Stimulated activated naive CD4-positive, alpha-beta T cell treated with Interleukin-2 at 50 U/mL for 16 hours (primary cell): ENCODE measurements at places on chromosomes 7 and 10.

GRCh38 chr10:61399406-61399805 is 53.8 kb downstream of the TMEM26 start:
- DNase-seq = no peak

GRCh38 chr7:131889572-131890150 is 333.2 kb upstream of the PODXL start:
- DNase-seq = no peak

DNA sequence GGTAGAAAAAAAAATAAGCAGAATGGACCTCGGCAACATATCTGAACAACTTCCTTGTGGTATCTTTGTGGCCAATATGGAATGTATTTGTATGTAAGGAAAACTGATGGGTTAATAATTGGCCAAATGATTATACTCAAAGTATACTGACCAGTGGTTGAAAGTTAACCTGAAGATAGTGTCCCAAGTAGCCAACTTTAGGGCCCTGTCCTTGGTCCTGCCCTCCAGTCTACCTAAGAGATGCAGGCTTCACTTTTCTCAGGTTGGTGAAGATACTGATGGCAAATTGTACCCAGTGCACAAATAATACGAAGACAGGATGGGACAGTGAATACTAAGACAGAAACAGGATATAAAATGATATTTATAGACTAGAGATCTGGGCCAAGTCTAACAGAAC is 109.2 kb downstream of the SORCS3 start:
- DNase-seq = no peak

DNA sequence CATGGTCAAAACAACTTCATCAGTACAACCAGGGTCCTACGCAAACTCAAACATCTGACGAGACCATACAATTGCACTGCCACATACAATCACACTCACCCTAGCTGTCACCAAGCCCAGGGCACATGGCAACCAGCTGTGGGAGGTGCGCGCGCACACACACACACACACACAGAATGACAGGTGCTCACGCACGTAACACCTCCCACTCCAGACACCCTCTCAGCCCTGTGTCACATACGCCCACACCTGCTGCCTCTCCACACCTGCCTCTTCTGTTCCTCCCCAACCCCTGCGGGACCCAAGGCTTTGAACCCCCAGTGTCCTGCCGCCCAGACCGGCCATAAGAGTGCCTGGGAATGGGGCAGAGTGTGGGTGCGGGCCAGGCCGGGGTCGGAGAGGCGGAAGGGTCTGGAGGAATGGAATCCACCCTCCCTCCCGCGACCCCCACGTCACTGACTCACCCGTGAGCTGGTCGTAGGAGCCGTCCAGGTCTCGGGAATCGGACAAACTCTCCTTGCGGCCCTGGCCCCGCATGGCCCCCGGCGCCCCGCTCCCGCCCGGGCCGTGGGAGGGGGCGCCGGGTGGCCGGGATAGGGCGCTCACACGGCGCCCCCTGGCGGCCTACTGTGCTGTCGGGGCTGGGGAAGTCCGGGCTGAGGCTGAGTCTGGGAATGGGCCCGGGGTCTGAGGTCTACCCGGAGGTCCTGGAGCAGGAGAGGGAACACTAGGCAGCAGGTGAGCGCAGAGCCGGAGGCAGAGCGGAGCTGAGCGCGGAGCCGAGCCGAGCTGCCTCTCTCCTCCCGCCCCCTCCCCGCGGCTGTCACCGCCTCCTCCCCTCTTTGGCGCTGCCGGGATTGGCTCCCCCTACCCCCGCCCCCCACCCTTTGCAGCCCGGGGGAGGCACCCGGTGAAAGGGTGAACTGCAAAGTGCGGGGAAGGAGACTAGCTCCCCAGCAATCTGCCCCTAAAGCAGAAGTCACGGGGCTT is at the start of gene KCNIP2:
Gene KCNIP2, minus strand, starts transcription at position 769 of the 990 bp plus-strand sequence. Its CDS starts 232 bp downstream, at position 537.
- peak; percentile 64 for DNase-seq

GRCh38 chr10:3825244-3825643 is 40.2 kb upstream of the KLF6 start:
- no peak for DNase-seq

DNA sequence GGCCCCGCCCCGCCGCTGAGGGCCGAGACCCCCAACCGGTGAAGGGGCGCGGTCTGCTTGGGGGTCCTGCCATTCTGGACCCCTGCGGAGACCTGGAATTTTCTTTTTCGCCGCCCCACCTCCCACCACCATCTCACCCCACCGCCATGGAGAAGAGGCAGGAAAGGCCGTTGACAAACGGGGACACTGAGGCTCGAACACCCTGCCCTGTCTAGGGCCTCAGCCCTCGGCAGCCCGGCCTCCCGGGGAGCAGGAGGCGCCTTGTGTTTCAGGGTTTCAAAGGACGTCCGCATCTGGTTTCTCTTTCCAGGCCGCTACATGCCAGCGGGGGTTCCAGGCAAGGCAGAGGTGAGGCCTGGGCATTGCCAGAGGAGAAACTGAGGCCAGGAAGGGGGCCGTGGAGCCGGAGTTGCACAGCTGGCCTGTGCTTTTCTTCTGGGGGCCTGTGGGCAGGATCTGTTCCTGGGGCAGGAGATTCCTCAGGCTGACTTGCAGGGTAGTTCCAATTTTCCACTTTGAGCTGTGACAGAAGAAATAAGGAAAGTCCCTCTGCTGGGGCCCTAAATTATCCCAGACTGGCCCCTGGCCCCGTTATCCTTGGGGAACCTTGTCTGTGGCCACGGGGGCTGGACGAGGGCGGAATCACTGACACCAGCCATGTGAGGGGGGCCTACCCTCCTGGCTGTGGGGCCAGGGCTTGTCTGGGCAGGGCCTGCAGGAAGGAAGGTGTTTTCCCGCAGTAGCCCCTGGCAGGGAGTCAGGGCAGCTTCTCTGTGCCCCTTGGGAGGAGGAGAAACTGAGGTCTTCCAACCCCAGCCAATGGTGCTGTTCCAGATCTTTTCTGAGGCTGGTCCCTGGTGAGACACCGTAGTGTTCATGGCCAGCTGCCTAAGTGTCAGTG is 900 bp upstream of the MICALL2 start:
- no peak for DNase-seq

DNA sequence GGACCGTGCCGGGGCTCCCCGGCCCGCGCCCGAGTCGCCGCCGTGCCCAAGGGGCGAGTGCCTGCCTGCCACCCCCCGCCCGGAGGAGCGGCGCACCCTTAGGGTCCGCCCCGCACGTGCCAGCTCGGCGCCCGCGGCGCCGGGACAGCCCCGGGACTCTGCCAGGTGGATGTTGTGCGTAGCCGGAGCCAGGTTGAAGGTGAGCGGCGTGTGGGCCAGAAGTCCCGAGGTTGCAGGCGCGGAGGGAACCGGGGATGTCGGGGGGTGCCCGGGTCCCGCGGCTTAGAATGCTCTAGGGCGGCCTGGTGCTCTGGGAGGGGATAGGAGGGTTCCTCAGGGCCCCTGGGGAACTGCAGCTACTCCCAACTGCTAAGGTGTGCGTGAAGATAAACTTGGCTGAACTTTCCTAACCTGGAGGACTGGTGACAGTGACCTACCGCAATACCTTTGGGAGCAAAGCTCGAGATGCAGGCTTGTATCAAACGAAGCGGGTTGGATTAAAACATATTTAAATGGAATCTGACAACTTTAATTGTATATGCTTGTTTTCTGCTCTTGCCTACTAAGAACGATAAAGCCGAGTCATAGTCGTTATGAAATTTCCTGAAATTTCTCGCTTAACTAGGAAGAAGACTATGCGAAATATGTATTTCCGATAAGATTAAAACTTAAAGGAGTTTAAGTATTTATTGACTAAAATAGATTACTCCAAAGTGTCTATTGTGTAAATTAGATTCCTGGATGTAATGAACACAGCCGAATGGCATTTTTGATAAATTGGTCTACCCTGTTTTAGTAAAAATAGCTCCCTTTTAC is at the start of gene CUX1:
Gene CUX1, plus strand, starts transcription at position 156 of the 816 bp plus-strand sequence. Its CDS starts 14 bp downstream, at position 170.
- DNase-seq = no peak

- DNase-seq = no peak
Observed at GRCh38 chr7:24026351-24026750, 257.6 kb upstream of the NPY start.

- DNase-seq = no peak
Observed at GRCh38 chr7:83155407-83155806, 7.3 kb downstream of the PCLO start.

DNA sequence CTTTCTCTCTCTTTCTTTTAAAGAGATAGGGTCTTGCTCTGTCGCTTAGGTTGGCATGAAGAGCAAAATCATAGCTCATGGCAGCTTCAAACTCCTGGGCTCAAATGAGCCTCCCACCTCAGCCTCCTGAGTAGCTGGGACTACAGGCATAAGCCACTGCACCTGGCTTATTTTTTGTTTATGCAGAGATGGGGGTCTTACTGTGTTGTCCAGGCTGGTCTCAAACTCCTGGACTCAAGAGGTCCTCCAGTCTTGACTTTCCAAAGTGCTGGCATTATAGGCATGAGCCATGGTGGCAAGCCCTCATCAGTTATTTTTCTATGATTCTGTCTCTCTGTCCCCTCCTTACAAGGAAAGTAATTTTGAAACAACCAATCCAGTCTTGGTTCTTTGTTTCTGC is 1.1 kb upstream of the BAG3 start:
- DNase-seq = no peak

DNA sequence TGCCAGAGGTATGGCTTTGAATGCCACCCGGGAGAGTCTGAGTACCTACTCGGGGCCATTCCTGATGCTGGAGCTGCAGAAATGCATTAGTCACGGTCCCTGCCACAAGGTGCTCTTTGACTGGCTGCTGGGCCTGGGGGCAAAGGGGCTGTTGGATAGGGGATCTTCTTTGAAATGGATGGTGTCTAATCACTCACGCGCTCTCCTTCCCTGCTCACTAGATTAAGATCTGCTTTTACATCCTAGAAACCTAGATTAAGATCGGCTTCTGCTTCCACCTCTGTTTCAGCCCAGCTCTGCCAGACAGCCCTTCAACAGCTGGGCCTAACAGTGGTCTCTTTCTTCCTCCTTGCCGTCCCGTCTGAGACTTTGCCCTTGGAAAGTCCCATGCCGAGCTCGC is 57.2 kb downstream of the PAX2 start:
- DNase-seq = no peak

DNA sequence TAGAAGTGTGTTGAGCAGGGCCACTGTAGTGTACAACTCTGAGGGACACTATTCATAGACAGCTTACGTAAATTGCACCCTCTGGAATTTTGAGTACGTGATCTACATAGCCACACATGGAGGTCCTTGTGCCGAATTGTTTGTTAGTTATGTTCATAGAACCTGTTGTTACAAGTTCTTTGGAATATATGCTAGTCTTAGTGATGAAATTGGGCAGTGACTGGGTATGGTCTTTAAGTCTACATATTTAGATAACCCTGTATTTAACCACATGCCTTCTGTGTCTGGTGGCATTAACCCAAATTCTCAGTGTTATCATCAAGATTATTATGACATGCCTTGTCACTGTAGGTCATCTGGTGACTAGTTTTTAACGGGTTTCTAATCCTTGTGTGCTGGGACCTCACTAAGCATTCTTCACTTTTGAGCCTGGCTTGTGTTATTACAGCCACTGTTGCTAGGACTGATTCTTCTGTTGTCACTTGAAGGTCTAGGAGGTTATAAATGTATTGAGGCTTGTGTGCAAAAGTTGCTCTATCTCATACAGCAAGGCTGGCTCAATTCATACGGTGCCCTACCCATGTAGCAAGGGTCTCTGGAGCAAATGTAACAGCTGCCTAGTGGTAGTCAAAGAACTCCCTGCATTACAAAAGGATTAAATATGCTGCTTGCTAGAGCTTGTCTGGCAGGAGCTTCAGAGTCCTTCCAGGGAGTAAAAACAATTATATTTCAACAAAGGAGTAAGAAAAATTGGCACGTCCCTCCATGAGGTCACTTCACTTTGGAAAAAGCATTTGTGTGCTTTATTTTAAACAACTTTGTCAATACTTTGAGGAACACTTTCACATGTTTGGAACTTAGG is 65.4 kb downstream of the CDK14 start:
- no peak for DNase-seq

GRCh38 chr7:136229790-136230189 is 252.6 kb upstream of the MTPN start:
- no peak for DNase-seq

DNA sequence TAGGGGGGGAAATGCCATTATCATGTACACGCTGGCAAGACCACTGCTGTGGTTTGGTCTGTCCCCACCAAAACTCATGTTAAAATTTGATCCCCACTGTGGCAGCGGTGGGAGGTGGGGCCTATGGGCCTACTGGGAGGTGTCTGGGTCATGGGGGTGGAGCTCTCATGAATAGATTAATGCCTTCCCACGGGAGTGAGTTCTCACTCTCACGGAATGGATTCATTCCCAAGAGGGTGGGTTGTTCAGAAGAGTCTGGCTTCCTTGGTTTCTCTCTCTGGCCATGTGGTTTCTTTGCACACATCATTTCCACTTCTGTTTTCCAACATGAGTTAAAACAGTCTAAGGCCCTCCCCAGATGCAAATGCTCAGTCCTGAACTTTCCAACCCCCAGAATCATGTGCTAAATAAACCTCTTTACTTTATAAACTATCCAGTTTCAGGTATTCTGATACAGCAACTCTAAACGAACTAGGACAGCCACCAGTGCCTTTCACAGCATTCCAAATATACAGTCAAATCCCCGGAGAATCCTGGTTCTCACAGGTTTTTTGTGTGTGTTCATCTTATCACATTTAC is 44.3 kb downstream of the SMURF1 start:
- DNase-seq = no peak

- DNase-seq = no peak
Observed at GRCh38 chr7:137981668-137982067, 20.2 kb downstream of the CREB3L2 start.

DNA sequence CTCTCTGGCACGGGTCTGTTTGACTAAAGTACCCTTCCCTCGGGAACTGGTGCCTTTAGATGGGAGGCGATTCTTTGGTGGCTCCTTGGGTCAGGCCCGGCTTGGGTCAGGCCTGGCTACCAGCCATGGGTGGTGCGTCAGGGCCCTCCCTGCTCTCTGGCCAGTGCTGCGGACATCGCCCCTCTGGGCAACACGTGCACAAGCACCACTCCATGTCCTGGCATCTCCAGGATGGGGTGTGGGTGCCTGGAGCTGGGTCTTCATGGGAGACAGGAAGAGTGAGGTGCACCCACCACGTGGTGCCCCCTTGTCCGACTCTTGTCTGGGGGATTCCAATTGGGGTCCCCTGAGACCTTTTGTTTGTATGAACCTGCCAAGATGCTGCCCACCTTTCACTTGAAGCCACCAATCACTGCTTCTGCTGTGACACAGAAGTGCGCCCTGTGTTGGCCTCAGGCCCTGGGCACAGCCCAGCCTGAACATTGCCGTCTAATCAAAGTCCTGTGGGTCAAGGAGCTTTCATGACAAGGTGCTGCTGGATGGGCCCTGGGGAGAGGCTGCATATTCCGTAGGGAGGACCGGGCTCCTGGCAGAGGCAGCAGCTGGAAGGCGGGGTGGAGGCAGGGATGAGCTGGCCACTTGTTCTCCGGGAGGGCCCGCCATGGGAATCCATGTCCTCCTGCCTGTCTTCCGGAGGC is 11.1 kb upstream of the PWWP2B start:
- no peak for DNase-seq

- no peak for DNase-seq
Observed at GRCh38 chr10:48943096-48943495, 3.5 kb upstream of the LRRC18 start.

DNA sequence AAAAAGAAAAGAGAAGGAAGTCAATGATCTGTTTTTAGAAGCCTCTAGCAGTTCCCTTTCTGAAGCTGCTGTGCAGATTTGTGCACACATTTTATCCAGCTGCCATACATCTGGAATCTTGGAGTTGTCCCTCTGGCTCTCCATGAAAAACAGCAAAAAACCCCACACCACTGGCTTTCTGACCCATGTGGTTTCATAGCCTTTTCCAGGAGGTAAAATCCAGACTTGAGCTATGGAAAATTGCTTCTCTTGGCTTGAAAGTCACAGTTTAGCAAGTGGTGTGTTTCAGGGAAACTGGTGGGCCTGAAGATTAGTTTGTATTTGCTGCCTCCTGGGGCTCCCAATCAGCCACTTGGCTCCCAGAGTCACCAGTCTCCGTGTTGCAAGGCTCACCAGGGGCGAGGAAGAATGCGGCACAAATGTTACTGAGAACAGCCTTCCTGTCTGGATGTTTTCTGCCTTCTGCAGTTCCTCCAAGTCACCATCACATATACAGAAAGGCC is 50.1 kb upstream of the ADRB1 start:
- no peak for DNase-seq
